Amygdala (tissue), 56 donors: ENCODE measurements at places on chromosomes 7 and 10.

GRCh38 chr10:103284170-103284569, 7.2 kb downstream of the INA start:
- DNase-seq, result no peak

GRCh38 chr10:119893074-119893473, 544 bp downstream of the SEC23IP start:
- DNase-seq, result no peak

DNA sequence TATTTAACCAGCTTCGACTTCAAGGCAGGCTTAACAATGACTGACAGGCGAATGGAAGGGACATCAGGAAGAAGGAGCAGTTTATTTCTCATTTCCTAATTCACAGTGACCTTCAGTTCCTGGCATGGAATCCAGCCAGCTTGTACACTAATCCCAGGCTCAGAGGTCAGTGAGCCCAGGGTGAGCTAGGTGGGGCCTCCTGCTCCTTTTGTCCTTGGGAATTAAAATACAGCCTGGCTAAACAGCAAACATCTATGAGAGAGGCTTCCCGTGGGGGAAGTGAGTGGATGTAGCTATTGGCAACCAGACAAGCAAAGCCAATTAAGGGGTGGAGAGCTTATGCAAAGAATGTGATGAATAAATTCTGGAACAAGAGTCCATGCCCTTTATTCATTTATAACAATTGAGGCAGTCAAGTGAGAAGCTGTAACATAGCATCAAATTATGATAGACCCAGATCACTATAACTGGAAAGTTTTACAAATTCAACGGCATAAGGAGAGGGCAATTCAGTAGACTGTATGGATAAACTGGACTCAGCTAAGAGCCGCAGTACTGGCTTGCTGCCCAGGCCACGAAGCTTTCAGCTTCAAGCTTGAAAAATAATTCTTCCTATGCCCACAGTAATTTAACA, 57.1 kb downstream of the STK17A start:
- no peak for DNase-seq

DNA sequence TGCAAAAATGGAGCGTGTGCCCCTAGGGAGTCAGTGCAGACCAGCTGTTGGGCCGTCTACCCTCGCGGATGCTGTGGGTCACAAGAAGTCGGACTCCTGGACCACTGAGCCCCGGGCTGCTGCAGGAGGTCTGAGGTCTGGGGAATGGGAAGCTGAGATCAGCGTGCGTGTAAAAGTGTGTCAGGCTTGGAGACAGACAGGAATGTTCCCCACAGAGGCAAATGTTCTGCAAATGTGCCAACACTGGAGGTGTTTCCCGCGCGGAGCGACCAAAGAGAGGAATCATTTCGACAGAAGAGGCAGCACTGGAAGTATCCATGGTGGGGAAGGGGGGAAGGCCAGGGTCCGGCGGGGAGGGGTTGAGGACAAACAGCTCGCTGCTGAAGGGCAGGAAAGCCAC, 643.8 kb upstream of the MGMT start:
- no peak for DNase-seq

GRCh38 chr7:142557971-142558582, 191.2 kb upstream of the PRSS1 start:
- no peak for DNase-seq

- no peak for DNase-seq
These were observed 30.2 kb downstream of the KLHL7 start for GRCh38 chr7:23135755-23136154.
